ENCODE measurements at places on chromosomes 6 and 20. TPM values are rescaled to one million over a fixed set of nuclear protein-coding genes. Genes with fewer than 3 reads are reported as not detected.

- DNase-seq = no peak
Measured at GRCh38 chr20:15913391-15914025, 659.7 kb downstream of the KIF16B start.

- no peak for DNase-seq
Measured at GRCh38 chr6:10314163-10314955, 100.5 kb downstream of the TFAP2A start.

- DNase-seq = no peak
Measured at GRCh38 chr20:20255099-20255498, 112.8 kb upstream of the INSM1 start.

GRCh38 chr20:34023937-34024722 lies 30.4 kb downstream of the RALY start:
- DNase-seq = no peak

- DNase-seq = no peak
Measured at GRCh38 chr20:10478205-10478604, 43.1 kb downstream of the SLX4IP start.

- DNase-seq = no peak
Measured at GRCh38 chr20:54340667-54341081, 132.8 kb downstream of the PFDN4 start.

Gene BCAS1
- 2.1 TPM for total RNA-seq

Gene CLVS2
- total RNA-seq = under 0.01 TPM
